ENCODE measurements at places on chromosomes 6 and 20. TPM values are rescaled to one million over a fixed set of nuclear protein-coding genes. Genes with fewer than 3 reads are reported as not detected.

DNA sequence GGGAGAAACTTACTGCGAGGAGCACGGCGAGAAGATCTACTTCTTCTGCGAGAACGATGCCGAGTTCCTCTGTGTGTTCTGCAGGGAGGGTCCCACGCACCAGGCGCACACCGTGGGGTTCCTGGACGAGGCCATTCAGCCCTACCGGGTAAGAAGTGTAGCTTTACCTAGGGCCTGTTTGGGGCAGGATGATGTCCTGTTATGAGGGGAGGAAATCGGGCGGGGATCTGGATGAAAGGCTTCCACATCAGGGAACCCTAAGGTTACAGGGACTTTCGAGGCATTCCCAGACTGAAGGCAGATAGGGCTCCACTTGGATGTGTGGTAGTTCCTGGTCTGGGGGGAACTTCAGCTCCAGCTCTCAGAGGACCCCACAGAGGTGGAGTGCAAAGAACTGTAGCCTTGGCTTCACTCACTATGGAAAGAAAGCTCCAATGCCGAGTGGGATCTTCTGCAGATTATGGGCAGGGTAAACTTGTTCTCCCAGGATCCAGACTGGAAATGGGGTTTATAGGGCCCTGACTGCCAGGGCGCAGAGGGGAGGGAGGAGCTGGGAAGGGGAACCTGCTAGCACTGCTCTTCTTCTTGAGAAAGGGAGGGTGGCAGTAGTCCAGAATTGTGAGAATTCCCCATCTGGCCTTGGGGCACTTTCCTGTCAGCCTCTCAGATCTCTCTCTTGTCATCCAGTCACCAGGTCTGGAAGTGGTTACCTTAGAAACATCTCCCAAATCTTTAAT, 740 bp downstream of the TRIM15 start:
- no peak for DNase-seq

DNA sequence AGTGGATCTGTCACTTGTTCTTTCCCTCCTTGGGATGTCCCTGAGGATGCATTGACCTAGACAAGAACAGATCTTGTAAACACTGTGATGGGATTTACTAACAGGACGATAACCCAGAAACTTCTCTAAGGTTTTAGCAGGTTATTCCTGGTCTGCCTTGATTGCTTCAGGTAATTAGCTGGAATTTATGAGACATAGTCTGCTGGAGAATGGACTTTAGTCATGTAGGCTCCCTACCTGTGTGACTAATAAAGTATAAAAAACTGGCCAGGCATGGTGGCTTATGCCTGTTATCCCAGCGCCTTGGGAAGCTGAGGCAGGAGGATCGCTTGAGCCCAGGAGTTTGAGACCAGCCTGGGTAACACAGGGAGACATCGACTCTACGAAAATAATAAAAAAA, 96.1 kb downstream of the PAK5 start:
- no peak for DNase-seq

Gene HRH3
- not detected for total RNA-seq

GRCh38 chr6:117008618-117009017, 131.6 kb downstream of the RFX6 start:
- DNase-seq, result no peak

GRCh38 chr6:127201321-127201720, 65.3 kb upstream of the RNF146 start:
- DNase-seq, result no peak

GRCh38 chr20:23656372-23656771, 18.6 kb upstream of the CST3 start:
- DNase-seq, result no peak

Gene PEDS1
- 30.5 TPM for total RNA-seq

GRCh38 chr6:119527231-119527578, 177.6 kb upstream of the MAN1A1 start:
- DNase-seq, result peak; percentile 3

GRCh38 chr20:51135926-51136715, 113.2 kb upstream of the KCNG1 start:
- DNase-seq, result no peak

Gene ARMC2
- total RNA-seq, result 3.2 TPM

GRCh38 chr6:18985061-18985460, 597.9 kb downstream of the RNF144B start:
- DNase-seq, result no peak
